Temporal lobe (tissue), 4 donors: ENCODE measurements at places on chromosomes 13 and 19. TPM values are rescaled to one million over a fixed set of nuclear protein-coding genes. Genes with fewer than 3 reads are reported as not detected.

Gene SLC10A2
- total RNA-seq = not detected

Gene ZNF763
- 5.9 TPM for total RNA-seq

Gene ABCC4
- total RNA-seq = 8.1 TPM

Gene NLRP7
- total RNA-seq = not detected

Gene SH2D3A
- under 0.01 TPM for total RNA-seq

Gene ZNF181
- 35.9 TPM for total RNA-seq

Gene SOX21
- 3.9 TPM for total RNA-seq

Gene KCNN4
- 0.49 TPM for total RNA-seq

Gene PSG11
- total RNA-seq = not detected
